ENCODE measurements at places on chromosomes 1 and 21. TPM values are rescaled to one million over a fixed set of nuclear protein-coding genes. Genes with fewer than 3 reads are reported as not detected.

GRCh38 chr1:1562556-1563195, 12.0 kb downstream of the SSU72 start:
- no peak for DNase-seq

DNA sequence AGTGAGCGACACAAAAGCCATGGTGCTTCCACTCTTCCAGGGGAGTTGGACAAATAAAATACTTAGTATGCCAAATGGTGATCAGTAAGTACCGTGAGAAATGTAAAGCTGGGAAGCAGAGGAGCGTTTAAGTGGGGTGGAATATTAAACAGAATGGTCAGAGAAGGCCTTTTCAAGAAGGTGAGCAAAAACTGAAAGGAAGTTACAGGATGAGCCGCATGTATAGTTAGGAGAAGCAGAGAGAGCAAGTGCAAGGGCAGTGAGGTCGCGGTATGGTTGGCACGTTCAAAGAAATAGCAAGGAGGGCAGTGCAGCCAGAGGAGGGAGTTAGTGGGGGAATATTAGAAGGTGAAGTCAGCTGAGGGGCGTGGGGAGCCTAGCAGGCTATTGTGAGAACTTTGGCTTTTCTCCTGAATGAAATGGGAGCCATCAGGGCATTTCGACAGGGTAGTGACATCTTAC, 748 bp upstream of the ATP6V0B start:
- DNase-seq, result no peak

The BLACAT1 gene
- total RNA-seq, result 1.8 TPM

The SYT6 gene
- total RNA-seq, result not detected

DNA sequence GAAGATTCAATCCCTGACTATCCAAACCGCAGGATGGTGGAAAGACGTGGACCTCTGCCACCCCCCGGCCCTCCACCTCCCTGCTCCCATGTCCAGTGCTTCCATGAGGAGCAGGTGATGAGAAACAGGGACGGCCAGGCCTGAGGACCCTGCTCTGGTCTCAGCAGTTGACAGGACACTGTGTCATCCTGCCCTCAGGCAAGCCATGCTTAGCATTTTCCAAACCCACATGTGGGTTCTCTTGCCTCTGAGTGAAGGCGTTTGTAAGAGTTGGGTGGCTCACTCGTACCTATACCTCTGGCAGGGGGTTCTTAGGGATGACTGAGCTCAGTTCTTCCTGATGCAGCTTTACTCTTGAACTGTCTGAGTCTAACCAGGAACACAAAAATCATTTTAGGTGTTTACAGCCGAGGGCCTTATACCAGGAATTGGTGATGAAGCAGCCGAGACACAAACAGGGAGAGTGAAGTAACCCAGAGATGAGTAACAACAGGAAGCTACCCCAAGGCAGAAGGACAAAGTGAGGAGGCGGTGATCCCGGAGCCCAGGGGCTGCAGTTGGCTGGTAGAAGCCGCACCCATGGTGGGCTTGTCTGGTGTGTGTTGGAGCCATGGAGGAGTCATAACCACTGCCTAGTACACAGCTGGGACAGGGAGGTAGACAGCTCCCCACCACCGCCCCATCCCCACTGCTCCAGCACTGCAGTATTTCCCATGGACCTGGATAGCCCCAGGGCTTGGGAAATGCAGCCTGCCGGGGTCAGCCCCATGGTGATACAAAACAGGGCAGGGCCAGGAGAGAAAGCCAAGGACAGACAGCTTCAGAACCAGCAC, 21.4 kb downstream of the MYBPH start:
- DNase-seq, result no peak

DNA sequence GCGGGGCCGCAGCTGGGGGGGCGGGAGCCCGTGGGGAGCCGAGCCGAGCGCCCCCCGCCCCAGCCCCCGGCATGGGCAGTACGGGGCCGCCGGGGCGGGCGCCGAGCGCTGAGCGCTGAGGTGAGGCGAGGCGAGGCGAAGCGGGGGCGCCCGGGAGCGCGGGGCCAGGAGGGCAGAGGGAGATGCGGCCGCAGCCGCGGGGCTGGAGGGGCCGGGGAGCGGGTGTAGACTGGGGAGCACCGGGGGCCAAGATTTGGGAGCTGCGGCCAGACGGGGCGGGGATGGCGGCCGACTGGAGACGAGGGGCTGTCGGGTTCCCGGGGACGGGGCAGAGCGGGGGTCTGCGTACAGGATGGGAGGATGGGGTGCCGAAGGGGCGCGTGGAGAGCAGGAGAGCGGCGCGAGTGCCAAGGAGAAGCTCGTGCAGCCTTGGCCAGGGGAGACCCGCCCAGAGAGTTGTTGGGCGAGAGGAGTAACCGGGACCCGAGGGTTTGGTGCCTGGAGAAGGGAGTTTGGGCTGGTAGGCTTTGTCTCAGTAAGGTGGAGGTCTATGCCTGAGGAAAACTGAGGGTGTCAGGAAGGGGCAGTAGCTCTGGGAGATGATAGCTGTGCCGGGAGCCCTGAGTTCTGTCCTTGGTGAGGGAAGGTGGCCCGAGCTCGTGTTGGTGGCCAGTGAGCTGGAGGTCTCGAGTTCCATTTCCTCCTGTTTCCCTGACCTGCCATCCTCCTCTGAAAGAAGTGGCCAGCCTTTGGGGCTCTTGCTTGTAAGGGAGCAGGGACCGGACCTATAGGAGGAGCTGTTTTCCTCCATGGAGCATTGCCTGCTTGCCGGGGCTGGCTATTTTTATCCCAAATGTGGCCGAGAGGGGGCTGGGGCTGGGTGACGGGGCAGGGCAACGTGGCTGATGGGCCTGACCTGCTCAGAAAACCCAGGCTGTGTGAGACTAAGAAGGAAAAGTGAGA, 539 bp downstream of the ATP8B2 start:
- DNase-seq, result peak; percentile 82

The FABP3 gene
- total RNA-seq, result 0.25 TPM

DNA sequence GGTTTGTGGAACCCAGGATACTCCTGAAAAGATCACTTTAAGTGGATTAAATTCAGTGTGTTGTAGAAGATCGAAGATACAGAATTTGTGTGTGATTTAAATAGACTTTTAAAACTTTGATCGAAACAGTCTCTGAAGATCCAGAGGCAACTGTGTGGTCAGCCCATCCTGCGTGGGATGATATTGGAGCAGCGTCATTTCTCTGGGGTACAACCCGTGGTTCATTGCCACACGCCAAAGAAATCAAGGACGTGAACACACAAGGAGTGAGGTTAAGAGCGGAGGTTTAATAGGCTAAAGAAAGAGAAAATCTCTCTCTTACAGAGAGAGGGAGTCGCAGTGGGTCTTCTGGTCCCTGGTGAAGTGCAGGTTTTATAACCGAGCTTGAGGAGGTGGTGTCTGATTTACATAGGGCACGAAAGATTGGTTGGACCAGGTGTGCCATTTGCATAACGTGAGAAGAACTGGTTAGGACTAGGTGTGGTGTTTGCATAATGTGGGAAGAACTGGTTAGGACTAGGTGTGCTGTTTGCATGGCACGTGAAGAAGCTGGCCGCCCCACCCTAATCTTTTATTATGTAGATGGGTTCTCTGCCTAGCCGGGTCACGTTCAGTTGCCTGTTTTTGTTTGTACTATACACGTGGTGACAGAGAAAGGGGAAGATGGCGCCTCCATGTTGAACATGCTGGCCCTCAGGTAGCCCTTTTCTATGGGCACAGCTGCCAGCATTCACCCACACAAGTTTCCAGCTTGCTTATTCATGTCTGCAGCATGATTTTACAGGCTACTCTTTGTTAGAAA, 82.3 kb downstream of the ADSS2 start:
- no peak for DNase-seq

GRCh38 chr1:210908257-210908656, 225.7 kb downstream of the KCNH1 start:
- peak; percentile 79 for DNase-seq

The TNN gene
- not detected for total RNA-seq

GRCh38 chr1:183719289-183719688, 66.2 kb upstream of the APOBEC4 start:
- no peak for DNase-seq

- DNase-seq, result no peak
Observed at GRCh38 chr1:232238009-232238408, 391.9 kb downstream of the SIPA1L2 start.

DNA sequence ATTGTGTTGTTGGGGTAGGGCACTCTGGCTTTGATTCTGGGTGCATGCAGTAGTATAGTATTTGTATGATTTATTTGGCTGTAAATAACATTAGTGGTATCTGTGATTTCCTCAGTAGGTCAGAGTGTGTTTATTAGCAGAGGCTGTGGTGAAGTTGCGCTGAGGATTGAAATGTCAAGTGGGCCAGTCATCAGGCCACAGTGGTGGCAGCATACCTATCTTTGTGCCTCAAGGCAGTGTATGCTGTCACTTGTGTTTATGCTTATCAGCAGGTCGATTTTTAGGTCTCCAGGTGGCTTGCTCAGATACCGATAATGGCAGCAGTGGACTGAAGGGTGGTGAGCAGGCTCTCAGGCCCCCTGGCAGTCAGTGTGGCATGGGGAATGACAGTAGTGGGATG, 11.3 kb downstream of the LY9 start:
- DNase-seq, result no peak

GRCh38 chr1:109216662-109217061, 2.9 kb downstream of the SARS1 start:
- DNase-seq, result no peak

- DNase-seq, result no peak
Observed at GRCh38 chr1:228848406-228848805, 113.1 kb downstream of the RHOU start.

- no peak for DNase-seq
Observed at GRCh38 chr1:219651993-219652392, 39.1 kb upstream of the ZC3H11B start.

DNA sequence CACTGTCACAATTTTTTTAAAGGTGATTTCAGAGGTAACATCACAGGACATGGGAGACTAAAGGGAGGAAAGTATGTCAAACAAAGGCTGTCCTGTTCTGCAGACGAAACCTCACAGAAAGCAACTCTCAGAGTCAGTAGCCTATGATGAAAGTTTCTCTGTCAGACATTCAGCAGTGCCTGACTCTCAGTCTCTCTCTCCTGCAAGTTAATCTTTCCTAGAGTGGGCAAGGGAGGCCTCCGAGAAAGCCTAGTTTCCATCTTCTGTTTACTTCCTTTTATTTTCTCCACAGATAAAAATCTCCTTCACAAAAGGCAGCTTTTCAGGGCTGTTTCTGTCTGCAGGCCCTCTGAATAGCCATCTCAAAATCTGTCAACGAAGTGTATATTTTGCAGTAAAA, 24.9 kb upstream of the FMO2 start:
- no peak for DNase-seq

DNA sequence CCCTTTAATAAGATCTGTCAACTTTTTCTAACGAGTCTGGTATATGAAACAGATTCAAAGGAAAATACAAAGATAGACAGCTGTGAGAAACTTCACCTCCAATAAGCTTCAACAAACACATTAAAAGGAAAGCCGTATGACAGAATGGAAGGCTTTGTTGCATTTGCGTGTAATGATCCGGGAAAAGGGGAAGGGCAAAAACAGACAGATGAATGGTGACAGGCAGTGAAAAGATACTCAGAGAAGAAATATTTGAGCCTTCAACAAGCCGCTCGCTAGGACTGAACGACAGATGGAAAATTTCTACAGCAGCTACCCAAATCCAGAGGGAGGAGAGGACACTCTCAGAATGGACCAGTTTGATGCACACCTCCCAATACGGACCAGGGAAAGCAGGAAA, 14.9 kb downstream of the COPA start:
- DNase-seq, result peak; percentile 10

The HDGF gene
- 510 TPM for total RNA-seq

GRCh38 chr1:27350663-27351540, 9.1 kb downstream of the SYTL1 start:
- DNase-seq, result peak; percentile 62

- no peak for DNase-seq
Observed at GRCh38 chr1:19678493-19678892, 13.8 kb downstream of the HTR6 start.

The ALX3 gene
- not detected for total RNA-seq

DNA sequence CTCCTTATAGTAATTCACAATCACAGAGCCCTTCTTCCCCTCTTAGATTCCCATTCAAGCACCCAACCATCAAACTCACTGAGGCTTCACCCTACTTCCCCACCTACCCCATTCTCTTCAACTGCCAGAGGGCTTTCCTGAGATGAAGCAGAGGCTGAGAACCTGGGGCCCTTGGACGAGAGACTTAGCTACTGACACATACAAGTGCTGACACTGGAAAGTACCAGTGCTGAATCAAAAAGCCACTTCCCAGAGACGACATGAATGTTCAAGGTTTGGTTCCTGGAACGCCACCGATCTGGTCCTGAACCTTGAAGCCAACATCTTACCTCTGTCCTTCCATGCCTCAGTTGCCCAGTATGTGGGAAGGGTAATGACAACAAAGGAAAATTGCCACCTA, 16.6 kb upstream of the RAP1A start:
- no peak for DNase-seq

The NFASC gene
- not detected for total RNA-seq

DNA sequence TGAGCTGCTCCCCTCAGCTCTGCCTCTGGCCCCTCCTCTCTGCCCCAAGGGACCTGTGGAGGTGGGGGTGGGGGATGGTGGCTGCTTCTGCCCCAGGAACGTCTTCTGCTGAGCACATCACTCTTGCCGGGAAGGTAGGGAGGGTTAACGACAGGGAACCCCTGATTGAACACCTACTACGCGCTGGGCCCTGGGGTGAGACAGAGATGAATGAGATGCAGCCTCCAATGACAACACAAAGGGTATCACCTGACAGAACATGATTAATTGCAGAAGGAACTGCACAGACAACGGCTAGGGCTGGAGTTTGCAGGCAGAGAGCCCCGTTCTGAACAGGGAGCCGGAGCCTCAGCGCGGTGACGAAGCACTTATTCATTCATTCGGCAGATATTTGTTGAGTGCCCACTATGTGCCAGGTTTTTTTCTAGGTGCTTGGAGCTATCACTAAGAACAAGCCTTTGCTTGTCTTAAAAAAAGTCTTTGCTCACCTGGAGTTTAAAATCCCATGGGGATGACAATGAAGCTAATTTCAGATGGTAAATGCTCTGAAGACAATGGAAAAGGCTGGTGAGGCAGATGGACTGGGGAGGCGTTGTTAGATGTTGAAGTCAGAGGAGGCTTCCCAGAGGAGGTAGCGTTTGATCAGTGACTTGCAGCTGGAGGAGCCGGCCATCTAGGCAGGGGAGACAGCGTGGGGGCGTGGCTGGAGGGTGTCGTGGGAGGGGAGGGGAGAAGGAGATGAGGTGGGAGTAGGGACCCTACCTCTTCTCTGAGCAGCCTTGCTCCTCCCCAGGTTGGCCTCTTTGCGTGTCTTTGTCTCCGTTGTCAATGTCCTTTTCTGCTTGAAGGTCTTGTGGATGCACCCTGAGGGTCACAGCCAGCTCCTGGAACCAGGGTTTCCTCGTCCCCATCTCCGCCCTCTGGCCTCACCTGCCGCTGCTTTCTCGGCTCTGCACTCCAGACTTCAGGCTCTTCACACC, 103.1 kb upstream of the CSF3R start:
- no peak for DNase-seq
